ENCODE measurements at places on chromosomes 16 and 17.

DNA sequence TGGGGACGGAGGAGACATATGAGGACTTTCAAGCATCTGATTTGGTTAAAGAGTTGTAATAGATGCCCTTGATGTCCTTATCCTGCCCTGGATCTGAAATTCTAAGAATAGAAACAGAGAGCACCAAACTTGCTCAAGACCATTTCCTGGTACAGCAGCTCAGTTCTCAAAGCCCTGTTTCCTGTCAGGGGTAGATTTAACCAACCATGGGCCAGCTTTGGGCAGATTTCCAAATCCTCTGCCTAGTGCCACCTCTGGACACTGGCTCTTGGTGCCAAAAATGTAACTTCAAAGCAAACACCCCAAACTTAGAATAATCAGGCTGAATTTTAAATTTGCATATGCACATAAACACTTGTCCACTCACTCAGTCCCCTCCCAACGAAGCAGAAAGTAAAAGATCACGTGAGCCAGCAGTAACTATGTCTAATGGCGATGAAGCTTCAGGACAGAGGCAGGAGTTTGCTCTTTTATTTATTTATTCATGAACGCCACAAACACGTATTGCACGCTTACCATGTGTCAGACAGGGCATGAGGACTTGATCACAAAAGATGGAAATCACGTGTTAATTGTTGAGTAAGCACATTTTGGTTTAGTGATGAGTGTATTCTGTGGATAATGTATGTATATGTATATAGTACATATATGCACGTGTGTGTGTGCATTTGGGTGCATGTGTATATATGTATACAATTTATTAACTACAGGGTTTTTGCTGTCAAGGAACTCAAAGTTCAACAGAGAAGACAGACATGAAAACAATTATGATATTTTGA lies 23.1 kb upstream of the SDK2 start:
- no peak for DNase-seq

- DNase-seq, result no peak
Observed at GRCh38 chr17:42687707-42688320, 5.5 kb downstream of the CNTNAP1 start.

- DNase-seq, result no peak
Observed at GRCh38 chr16:58471209-58471975, 28.6 kb upstream of the NDRG4 start.

GRCh38 chr17:55983096-55983495 lies 170.2 kb upstream of the ANKFN1 start:
- no peak for DNase-seq

DNA sequence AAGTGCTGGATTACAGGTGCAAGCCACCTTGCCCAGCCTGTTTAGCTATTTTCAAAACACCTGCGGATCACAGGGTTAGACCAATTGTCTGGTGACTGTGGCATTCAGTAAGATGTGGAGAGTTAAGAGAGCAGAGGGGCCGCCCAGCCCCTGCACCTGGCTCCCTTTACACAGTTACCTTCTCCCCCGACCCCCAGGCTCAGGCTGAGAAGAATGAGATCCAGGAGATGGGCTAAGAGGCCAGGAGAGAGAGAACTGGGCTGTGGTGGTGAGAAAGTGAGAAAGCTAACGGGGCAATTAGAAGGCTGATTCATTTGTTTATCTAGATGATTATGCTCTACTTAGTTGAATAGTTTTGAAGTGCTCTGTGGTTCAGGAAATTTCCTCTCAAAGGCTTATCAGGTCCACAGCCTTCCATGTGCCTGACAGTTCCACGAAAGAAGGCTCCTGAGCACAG lies 67.8 kb upstream of the AXIN2 start:
- no peak for DNase-seq

DNA sequence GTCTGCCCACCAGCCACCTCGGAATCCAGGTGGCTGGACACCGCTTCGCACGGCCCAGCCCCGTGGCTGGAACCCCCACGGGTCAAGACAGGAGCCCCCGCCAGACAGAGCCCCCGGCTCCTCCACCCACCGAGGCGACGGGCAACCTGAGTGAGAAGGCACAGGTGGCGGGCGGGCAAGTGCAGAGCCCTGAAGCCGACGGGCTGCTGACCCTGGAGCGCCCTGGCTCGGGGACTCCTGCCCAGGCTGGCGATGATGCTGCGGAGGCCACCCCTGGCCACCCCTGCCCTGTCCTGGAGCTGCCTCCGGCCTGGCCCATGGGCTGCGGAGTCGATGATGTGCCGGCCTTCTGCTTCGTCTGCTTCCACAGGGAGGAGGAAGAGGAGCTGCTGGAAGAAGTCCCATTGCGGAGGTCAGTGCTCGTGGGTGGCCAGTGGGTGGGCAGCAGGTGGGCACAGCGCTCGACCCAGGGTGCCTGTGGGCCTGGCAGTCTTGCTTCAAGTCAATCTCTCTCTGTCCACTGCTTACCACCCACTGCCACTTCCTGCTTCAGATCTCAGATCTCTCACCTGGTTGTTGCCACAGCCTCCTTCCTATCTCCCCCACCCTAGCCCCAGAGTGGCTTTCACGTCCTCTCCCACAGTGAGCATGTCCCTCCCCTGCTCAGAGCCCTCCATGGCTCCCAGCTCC lies 33.1 kb upstream of the SBK1 start:
- no peak for DNase-seq

- DNase-seq, result no peak
Observed at GRCh38 chr17:58326609-58327362, 1.8 kb downstream of the TSPOAP1 start.

GRCh38 chr16:17887963-17888362 lies 417.2 kb upstream of the XYLT1 start:
- DNase-seq, result no peak

DNA sequence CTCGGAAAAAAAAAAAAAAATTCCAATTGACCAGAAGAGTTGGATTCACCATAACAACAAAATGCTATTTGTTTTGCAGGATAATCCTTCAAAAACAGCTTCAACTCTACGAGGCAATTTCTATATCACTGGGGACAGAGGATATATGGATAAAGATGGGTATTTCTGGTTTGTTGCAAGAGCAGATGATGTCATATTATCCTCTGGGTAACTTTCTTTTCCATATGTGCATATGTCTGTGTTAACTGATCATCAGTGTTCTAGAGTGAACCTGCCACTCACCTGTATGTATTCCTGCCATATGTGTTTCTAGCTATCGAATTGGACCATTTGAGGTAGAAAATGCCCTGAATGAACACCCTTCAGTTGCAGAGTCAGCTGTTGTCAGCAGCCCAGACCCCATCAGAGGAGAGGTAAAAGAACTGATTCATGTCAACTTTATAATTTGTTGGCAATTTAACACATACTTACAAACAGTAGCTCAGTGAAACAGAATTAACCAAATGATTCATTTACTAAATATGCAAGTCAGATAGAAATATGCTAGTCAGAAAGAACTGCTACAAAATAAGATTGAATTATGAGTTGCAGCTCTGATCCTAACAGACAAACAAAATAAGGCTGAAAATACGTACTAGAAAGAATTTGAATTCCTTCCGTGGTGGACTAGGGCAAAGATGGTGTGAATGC lies 14.2 kb downstream of the ERI2 start:
- no peak for DNase-seq

- DNase-seq, result no peak
Observed at GRCh38 chr17:4317610-4318009, 48.9 kb downstream of the UBE2G1 start.

GRCh38 chr17:28763804-28764266 lies 20.0 kb downstream of the TRAF4 start:
- peak; percentile 78 for DNase-seq

GRCh38 chr17:55978578-55978977 lies 174.7 kb upstream of the ANKFN1 start:
- no peak for DNase-seq

GRCh38 chr17:68182940-68183551 lies 64.8 kb upstream of the AMZ2 start:
- no peak for DNase-seq

DNA sequence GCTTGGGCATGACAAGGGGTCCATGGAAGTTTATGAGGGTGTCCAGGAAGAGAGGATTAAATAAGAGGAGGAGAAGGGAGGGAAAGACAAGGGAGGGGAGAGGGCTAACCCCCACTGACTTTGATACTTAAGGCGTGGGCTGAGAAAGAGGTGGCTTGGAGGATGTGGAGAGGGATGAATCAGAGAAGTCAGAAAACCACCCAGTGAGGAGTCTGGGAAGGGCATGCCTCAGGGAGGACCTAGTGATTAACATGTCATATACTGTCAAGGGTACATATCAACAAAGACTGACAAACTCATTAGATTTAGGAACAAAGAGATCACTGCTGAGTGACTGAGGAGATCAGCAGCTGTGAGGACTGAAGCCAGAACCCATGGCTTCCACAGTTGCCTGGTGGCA lies 145.4 kb downstream of the IRX5 start:
- no peak for DNase-seq

GRCh38 chr17:56596691-56597494 lies 3.4 kb downstream of the NOG start:
- no peak for DNase-seq

- no peak for DNase-seq
Observed at GRCh38 chr16:4850211-4850610, 2.9 kb downstream of the UBN1 start.

DNA sequence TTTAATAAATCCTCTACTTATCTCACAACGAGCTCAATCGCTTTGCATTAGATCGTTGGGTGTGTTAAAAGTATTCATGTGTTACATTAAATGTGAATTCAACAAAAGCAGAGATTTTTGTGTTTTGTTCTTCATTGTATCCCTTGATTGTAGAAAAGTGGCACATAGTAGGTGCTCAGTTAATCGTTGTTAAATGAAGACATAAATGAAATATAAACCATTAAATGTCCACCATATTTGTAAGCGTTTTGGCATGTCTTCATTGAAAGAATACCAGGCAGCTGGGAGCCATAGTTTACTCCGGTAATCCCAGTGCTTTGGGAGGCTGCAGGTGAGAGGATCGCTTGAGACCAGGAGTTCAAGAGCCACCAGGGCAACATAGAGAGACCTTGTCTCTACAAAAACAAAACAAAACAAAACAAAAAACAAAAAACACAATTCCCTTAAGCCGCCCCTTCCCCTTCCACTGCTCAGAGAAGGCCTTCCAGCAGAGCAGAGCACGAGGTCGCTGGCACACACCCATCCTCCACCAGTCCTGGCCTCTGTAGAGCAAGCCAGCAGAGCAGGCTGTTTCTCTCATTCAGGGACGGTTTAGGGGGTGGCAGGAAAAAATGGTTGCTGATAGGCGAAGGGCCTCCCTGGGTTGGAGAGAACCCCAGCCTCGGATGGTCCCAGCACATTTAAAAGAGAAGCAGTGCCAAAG lies 673 bp upstream of the CHD9 start:
- no peak for DNase-seq

DNA sequence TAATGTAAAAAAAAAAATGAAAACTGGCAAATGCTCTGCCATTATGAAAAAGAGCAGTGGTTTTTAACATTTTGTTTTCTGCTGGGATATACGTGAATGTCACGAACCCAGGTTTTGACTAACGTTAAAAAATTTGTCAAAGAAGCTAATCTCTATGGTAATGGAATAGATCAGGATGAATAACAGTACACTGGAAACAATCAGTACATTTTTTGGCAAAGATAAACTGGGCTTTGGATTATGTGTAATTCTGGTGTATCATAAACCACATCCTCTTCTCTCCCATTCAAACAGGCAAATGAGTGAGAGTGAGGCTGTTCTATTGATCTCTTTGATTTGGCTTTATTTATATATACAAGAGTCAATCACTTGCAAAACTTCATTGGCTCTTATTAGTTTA lies 207.0 kb upstream of the IRX3 start:
- DNase-seq, result no peak

GRCh38 chr17:16442594-16443510 lies 27.5 kb downstream of the TRPV2 start:
- no peak for DNase-seq

DNA sequence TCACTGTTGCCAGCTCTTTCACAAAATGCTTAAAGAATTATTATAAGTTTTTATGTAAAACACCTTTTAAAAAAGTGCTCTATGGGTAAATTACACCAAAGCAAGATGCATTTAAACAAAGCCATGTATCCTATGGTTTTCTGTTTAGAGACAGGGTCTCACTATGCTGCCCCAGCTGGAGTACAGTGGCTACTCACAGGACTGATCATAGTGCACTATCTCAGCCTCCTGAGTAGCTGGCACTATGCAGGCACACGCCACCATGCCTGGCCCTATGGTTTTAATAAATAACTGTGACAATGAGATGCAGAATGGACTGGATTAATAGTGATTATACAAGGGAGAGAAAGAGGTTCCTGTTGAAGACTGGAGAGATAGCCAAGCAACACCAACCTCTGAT lies 40.2 kb downstream of the SPOP start:
- no peak for DNase-seq

DNA sequence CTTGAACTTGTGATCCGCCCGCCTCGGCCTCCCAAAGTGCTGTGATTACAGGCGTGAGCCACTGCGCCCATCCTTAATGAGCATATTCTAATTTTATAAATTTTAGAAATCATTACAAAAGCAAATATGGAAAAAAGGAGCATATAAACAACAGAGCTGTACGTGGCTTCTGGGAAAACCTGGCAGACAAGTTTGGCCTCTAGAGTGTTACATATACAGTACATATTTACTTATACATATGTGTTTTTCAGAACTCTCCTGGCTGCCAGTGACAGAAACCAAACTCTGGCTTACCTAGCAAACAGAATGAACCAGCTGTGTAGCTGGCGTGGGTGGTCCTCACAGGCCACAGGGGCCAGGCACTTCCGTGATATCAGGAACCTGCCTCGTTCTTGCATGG lies 10.1 kb downstream of the DRC3 start:
- no peak for DNase-seq

DNA sequence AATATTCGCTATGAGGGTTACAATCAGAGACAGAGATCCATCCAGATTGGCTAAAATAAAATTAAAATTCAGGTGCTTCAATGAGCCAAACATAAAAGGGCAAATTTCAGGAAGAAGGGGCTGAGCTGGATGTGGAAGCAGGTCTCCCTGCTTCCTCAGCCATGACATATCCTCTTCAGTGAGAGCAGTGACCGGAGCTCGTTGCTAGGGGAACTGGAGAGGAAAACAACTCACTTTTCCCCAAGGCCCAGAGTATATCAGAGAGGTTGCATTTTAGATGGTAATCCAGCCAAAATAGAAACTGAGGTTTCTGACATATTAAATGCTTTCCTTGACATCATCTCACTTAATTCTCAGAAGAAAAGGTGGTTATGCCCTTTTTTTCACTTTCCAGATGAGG lies 503.5 kb downstream of the HS3ST4 start:
- no peak for DNase-seq

DNA sequence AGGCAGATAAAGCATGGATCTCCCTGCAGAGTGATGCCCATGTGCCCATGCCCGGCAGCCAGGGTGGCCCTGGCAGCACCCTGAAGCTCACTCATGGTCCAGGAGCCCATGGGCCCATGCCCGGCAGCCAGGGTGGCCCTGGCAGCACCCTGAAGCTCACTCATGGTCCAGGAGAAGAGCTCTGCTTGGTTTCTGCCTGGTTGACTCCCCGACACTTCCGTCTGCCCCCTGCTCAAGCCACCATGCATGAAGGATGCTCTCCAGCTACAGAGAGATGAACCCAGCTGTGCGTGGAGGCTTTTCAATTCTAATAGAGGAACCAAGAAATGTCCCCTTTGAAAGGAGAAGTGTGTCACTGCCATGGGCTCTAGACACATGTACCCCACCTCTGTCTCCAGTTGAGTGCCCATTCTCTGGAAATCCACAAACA lies 8.7 kb downstream of the CCL17 start:
- no peak for DNase-seq

- DNase-seq, result no peak
Observed at GRCh38 chr17:20083156-20083859, 74.1 kb downstream of the SPECC1 start.
